ENCODE measurements at places on chromosomes 11 and 22.

DNA sequence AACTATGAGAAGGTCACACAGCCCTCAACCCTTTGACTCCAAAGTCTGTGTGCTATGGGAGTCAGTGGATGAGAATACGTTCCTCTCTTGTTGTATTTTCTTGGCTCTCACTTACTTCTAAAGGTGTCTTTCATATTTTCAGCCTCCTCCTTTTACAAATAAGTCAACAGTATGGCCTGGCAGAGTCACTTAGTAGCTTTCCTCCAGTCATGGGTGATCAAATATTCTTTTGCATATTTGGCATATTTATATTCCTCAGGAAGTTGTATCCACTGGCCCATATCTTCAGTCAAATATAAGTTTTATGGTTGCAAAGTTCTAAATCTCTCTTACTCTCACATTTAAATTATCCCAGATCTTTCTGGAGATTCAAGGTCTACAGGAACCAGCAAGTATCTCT is 327.5 kb downstream of the ETS1 start:
- no peak for DNase-seq

DNA sequence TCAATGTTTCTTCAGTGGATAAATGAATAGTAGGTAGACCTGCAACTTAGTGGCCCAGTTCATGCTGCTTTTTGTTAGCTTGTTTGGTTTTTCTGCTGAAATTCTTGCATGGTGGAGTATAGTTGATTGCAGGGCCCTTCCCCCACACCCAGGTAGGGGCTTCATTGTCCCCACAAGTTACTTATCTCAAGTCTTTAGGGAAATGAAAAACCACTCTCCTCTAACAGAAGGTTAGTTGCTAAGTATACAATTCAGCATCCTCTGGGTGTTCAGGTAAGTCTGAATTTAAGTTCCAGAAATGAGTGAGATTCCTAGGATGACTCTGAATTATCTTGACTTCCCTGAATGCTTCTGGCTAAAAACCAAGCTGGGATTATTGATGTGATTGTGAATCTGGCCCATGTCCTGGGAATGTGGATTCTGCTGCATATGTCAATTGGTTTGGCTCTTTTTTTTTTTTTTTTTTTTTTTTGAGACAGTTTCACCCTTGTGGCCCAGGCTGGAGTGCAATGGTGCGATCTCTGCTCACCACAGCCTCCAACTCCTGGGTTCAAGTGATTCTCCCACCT is 40.3 kb downstream of the BCL2L13 start:
- DNase-seq, result peak; percentile 25

DNA sequence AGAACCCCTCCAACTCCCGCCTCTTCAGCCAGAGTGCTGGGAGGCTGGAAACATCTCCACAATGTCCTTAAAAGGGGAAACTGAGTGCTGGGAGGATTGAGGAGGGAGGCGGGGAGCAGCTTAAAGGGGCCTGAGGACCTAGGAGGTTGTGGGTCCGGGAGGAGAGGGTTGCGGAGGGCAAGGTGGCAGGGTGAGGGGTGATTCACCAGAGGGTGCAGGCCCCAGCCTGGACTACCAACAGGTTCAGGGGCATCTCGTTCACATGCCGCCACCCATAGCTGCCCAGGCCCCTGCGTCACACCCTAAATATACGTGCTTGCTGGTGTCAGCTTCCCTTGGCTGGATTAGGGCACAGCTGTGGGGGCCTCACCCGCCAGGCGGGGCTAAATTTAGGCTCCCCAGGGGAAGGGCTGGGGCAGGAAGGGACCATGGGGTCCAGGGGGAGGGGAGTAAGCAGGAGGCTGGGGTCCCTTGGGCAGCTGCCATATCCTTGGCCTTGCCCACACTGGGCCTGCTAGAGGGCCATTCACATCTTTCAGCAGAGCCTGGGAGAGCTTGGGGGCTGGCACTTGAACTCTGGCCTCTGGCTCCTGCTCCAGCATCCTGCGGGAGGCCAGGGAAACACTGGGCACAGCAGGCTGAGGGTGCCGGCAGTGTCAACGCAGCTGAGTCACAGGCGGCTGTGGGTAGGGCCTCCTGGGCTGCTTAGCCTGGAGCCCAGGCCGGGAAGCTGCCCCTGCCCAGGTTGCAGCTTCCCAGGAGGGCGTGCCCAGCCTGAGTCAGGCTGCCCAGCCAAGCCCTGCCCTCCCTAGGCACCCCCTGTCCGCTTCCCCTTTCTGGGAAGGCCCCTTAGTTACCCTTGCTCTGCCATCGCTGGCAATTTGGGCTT is 1.3 kb downstream of the EHBP1L1 start:
- DNase-seq, result peak; percentile 84

- DNase-seq, result no peak
Measured at GRCh38 chr11:71237853-71238252, 14.5 kb downstream of the SHANK2 start.

DNA sequence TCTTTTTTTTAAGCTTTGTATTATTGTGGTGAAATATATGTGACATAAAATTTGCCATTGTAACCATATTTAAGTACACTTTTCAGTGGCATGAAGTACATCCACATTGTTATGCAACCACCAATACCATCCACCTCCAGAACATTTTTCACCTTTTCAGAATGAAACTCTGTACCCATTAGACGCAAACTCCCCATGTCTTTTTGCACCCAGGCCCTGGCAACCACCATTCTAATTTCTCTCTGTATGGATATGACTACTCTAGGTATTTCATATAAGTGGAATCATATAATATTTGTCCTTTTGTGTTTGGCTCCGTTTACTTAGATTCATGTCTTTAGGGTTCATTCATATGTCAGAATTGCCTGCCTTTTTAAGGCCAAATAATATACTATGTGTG is 182.8 kb upstream of the TBCEL start:
- no peak for DNase-seq

GRCh38 chr11:85945788-85946187 is 90.6 kb downstream of the CCDC83 start:
- no peak for DNase-seq

DNA sequence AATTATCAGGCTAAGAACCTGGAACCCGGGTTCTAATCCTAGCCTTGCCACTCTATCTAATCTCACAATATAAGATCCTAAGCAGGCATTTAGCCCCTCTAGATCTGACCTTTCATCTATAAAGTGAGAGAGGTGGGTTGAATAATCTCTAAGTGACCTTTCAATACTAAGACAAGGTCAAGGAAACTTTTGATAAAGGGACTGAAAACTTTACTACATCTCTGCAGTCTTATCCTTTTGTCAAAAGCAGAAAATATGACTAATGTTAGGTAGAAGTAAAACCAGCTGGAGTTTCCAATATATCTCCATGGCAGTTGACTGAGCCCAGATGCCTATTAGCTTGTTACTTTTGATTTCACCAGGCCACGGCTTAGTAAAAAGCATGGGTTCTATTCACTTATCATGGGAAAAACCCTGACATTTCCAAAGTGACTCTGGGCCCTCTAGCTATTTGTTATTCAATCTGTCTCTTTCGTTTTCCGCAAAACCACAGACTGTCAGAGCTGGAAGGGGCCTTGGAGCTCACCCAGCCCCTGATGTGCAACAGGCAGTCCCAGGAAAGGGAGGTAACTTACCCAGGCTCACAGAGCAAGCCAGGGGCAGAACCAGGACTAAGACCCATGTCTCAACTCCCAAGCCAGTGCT is 75.8 kb downstream of the RAB30 start:
- peak; percentile 84 for DNase-seq

DNA sequence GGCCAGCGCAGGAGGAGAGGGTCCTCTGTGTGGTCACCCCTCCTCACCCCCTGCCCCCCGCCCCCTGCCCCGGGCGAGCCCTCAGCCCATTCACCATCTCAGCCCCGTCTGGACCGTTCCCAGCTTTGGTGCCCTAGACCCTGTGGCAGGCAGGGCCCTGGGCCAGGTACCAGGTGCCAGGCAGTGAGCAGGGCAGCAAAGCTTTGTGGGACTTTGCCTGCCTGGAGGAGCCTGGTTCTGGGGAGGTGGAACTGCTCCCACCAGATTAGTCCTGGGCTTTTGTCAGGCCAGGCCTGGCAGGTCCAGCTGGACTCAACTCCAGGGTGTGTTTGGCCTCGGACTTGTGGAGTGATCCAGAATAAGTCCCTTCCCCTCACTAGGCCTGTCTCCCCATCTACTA is 13.7 kb upstream of the MYRF start:
- DNase-seq, result no peak

DNA sequence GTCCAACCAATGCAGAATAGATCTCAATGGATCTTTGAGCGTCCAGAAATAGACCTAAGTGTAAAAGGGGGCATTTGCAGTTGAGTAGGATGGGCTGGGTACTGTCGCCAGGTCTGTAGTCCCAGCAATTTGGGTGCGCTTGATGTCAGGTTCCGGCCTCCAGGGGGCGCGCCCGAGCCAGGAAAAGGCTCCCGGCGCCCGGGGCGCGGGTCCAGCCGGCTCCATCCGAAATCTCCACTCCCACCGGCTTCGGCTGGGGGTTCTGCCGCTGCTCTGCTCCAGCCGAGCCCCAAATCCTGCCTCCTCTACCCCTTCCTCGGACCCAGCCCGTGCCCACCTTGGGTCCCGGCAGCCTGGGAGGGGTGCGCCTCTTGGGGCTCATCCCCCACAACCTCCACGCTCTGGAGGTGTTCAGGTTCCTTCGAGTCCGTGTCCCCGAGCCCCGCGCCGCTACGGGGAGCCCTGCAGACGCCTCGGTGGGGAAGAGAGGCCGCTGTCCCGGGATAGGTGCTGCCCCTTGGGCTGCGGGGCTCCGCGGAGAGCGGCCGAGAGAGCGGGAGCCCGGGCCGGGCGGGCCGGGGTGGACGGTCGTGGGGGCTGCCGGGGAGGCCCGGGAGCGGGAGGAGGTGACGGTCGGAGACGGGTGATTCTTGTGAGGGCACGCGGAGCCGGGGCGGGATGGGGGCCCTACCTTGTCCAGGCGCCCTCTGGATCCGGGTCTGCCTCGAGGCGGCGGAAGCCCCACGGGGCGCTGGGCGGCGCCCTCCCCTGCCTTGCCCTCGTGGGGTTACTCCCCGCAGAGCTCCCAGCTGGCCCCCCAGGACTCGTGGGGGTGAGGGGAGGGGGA is 13.0 kb upstream of the CYB5R3 start:
- peak; percentile 87 for DNase-seq

DNA sequence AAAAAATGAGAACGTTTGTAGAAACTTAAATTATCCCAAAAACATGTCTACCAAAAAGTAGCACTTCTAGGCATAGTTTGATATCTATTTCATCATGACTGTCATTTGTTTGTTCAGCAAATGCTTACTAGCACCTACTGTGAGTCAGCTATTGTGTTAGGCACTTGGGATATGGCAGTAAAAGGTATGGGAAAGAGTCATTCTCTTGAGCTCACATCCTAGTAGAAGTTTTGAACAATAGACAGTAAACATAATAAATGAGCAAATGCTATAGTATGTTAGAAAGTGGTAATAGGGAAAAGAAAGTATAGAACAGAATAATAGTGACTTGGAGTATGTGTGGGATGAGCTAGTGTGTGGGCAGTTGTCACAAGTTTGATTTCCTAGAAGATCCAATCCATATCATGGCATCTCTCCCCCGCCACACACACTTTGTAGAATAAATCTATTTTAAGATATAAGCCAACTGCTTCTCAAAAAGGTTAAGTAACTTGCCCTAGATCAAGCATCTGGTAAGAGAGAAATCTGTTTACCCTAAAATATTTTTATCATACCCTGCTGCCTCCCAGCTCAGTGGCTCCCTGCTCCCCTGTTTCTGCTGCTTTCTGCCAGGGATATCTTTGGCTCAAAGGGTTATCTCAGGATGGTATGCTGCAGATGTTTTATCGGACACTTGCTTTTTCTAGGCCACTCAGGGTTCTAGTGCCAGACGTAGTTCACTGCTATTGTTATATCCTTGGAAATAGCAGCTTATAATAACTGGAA is 129.7 kb downstream of the NCAM1 start:
- DNase-seq, result no peak

DNA sequence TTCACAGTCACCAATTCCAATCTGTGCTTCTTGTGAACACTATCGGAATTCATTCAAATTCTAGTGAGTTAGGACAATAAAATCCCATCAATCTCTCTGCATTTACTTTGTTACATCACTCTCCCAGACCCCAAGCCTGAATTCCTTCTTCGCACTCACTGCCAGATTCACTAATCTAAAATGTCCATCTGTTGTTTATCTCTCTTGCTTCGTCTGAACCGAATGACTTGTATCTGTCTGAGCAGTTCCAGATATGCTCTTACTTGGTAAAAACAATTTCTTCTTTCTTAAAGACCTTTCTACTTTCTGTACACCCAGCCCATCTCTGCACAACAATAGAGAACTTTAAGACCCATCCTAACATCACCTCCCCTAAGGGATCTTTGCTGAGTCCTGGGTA is 7.0 kb downstream of the MMP10 start:
- no peak for DNase-seq

GRCh38 chr11:27886857-27887256 is 186.6 kb upstream of the BDNF start:
- no peak for DNase-seq

DNA sequence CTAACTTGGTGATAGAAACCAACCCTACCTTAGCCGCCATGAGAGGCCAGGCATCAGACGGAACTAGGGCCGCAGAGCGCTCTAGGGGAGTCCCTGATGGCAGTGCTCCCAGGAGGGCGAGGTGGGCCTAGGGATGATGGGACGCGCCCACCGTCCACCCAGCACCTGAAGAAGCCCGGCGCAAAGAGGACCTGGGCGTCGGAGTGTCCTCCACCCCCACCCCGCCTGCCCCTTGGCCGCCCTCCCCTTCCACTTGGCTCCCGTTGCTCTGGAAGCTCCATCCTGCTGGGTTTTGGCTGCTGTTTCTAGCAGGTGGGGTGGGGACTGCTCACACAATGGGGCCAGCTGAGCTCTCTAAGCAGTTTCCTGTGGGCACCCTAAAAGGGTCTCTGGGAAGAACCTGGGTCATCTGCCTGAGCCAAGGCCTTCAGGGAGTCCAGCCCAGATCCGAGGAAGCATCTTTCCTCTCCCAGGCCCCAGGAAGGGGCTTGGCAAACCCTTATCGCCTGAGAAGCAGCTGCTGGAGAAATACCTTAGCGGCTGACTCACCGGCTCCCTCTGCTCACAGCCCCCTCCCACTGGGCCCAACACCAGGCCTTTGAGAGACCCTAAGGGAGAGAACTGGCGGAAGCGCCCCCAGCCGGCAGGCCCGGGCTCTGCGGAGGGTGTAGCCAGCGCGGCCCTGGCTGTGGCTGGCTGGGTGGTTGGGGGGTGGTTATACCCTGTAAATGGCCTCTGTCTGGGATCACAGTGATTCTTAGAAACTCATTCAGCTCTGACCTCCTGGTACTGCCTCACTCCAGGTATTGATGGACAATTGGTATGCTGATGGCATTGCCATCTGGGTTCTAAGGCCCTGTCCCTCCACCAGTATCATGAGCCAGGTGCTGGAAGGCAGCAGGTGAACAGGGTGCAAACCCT is 19.3 kb downstream of the CREB3L1 start:
- peak; percentile 98 for DNase-seq

GRCh38 chr11:81915045-81915444 is 818.6 kb downstream of the FAM181B start:
- DNase-seq, result peak; percentile 2

DNA sequence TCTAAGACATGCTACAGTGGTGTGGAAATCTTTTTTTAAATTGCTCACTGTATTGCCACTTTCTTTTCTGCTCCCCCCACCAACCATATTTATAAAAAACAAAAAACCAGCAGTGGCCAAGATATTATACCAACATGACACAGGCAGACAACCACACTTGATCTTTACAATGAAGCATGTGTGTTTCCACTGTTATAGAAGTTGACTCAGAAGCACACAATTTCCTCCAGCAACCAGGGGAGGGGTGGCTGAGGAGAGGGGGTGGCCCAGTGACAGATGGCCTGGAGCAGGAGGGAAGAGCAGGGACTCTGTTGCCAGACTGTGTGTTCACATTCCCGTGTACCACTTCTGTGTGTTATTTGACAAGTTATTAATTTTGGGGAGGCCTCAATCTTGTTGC is 14.8 kb downstream of the CD59 start:
- DNase-seq, result no peak

Data from astrocyte of the hippocampus (primary cell).